ENCODE measurements at places on chromosomes 12 and 14.
A peak's percentile ranks its signal among the peaks of the same experiment; 100 is the strongest.

DNA sequence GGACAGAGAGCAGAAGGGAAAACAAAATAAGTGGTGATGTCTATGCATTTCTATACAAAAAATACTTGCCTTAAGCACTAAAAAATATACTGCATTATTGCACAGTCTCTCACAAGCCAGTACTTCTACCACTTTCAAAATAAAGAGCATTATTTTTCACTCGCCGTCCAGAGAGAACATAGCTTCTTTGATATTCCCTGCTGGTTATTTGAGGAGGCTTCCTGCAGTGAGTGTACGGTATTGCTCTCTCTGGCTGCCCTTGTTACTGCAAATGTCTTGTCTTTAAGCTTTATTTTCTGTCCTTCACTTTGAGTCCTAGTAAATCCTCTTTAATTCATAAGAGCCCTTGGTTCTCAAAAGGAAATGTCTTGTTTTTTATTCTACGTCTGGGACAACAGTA, 81.1 kb downstream of the EML1 start:
- no peak for DNase-seq

- DNase-seq = no peak
Observed at GRCh38 chr14:101631199-101631598, 69.9 kb downstream of the DIO3 start.

DNA sequence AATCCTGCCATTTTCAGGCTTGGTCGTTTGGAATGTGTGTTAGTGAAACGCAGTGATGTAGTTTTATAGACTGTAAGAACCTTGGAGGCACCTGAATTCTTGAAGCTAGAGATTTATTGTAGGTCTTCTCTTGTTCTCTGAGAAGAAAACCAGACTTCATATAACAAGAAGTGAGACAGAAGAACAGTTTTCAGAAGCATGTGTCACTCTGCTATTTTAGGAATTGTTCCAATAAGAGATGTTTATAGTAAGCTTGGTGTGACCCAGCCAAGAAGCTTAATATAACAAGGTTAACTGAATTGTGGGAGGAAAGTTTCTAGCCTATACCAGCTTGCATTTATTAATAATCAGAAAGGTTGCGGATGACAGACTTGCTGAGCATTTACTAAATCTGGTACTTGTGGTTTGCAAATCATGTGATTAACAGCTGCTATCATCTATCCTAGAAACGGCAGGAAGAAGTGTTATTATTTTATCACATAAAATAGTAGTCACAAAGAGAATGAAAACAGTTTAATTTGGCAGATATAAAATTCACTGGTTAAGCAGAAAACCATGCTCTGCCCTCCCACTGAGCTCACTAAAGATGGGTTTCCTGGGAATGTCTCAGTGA, 49.2 kb upstream of the BCAT1 start:
- no peak for DNase-seq

GRCh38 chr14:70181276-70181675, 7.5 kb downstream of the SLC8A3 start:
- no peak for DNase-seq

- peak; percentile 94 for DNase-seq
Observed at GRCh38 chr14:69711065-69711464, 55.9 kb upstream of the SRSF5 start.

DNA sequence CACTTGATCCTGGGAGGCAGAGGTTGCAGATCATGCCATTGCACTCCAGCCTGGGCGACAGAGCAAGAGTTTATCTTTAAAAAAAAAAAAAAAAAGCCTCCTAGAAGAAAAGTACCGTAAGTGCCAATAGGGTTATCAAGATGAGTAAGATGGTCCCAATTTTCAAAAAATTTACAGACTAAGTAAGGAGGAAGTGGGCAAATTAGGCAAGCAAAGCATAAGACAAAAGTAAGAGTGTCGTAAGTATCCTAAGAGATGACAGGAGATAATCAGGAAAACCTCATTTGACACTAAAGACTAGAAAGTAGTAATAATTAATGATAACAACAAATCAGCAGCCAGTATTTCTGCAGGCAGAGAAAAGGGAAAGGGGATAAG, 12.2 kb downstream of the PYM1 start:
- no peak for DNase-seq

DNA sequence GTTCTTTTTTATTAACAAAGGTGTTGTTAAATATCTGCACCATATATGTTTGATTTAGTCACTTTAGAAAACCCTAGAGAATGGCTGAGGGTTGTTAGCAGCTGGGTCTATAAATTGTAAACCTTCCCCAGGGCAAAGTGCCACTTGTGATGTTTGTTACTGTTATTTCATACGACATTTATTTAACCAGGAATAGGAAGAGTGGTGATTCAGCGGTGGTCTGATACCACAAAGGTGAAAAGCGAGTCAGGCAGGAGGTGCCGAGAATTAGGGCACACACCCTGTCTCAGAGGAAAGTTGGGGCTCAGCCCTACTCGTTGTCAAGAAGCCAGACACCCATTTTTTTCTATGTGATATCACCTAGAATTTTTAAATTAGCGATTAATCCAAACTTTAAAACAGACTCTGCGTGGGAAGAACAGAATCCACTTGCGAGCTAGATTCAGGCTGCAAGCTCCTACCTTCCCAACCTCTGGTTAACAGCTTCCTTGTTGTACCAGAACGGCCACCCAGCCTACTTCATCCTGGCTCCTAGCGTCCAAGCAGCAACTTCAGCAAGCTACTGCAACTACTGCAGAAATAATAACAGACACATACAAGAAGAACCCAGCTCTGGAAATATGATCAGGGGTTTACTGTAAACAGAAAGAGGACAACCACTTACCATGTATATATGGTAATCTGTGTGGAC, 126.7 kb downstream of the TMEM132D start:
- no peak for DNase-seq

GRCh38 chr14:106518054-106518943, 991.9 kb downstream of the TMEM121 start:
- no peak for DNase-seq
